Mesendoderm (in vitro differentiated cells): ENCODE measurements at places on chromosomes 2 and 18.

GRCh38 chr2:242035858-242036652, 166.5 kb downstream of the RTP5 start:
- H3K27me3 ChIP-seq: no peaks in the 10 kb centered on the region
- no peak overlapping the region for H3K4me3 ChIP-seq
- DNase-seq: no peak
- no peak overlapping the region for H3K27ac ChIP-seq
- no peaks in the 10 kb centered on the region for H3K4me1 ChIP-seq

DNA sequence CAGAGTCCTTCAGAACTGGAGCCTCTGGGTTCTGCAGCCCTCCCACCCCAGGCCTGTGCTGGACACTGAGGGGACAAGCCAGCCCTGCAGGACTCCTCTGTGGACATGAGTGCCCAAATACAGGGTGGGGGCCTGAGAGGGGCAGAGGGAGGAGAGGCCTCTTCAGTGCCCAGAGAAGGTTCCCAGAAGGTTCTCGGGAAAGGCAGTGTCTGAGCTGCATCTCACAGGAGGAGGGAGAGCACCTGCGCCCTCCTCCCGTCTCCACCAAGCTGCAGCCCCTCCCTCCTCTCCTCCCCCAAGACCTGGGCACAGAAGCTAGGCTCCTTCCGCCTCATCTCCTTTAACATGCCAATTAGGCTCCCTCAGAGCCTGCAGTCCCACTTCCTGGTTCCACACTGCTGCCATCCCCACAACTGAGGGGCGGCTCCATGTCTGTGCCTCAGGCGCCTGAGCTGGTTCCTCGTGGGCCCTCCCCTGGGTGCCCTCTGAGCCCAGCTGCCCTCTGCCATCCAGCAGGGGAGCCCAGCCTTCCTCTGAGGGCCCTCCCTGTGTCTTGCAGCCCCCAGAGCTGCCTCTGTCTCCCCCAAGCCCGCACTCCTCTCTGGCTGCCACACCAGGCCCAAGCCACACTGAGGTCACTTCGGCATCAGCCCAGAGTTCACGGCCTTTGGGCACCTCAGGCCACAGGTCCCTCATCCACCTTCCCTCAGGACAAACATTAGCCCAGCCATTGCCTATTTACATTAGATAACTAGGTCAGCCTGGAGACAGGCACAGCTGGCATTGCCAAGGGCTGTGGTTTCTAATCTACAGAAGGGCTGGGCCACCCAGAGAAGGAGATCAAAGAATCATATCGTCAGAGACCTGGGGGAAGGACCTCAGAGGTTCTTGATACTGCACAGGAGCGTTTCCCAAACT, 28.9 kb downstream of the KCNK3 start:
- no peaks in the 10 kb centered on the region for H3K36me3 ChIP-seq
- no peak overlapping the region for H3K4me3 ChIP-seq
- no peaks in the 10 kb centered on the region for H3K27me3 ChIP-seq
- H3K27ac ChIP-seq: no peak overlapping the region

DNA sequence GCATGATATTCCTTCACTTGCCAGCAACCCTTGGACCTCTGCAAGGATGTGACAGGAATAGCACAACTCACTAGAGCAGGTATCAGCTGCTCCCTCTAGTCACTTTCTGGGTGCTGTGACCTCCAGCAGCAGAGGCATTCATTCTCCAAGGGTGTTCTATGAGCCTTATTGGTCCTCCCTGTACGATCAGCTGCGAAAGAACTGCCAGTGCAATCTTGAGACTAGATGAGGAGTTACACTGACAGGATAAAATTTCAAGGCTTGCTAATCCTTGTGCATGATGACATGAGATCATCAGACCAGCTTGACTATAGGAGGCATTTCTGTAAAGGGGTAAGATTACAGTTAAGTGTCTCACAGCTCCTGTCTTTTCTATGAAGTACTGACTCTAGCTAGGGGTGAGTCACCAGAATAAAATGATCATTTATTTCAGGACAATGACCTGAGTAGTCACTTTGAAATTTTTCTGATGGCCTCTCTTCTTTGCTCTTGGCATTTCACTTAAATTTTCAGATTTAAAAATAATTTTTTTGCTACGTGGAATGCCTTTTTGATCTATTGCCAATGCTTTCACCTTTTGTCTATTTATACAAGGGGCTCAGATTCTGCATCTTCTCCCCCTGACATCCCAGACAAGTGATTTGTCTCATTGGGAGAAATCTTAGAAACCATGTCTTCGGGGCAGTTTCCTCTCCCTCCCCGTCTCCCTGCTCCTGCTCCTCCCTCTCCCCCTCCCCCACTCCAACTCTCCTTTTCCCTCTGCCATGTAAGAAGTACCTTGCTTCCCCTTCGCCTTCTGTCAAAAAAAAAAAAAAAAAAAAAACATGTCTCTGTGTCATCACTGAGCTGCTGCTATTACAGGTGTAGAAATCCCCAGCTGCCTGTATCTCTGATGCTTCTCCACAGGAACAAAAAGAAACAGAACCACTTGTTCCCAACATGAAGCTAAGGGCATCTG, 49.2 kb upstream of the FRZB start:
- peak overlapping the region; percentile 17 for H3K27ac ChIP-seq
- no peaks in the 10 kb centered on the region for H3K27me3 ChIP-seq
- H3K4me1 ChIP-seq: peaks cover 2% of the 10 kb centered on the region
- DNase-seq: peak; percentile 57
- H3K4me3 ChIP-seq: no peak overlapping the region
- no peaks in the 10 kb centered on the region for H3K36me3 ChIP-seq

DNA sequence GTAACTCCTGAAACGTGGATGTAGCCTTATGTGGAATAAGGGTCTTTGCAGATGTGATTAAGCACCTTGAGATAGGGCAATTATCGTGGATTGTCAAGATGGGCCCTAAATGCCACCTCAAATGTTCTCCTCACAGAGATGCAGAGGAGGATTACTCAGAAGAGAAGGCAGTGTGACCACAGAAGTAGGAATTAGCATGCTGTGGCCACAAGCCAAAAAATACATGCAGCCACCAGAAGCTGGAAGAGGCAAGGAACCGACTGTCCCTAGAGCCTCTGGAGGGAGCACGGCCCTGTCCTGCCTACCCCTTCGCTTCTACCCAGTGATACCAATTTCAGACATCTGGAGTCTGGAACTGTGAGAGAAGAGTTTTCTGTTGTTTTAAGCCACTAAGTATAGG, 47.3 kb upstream of the MGAT5 start:
- no peaks in the 10 kb centered on the region for H3K27me3 ChIP-seq
- no peaks in the 10 kb centered on the region for H3K36me3 ChIP-seq
- H3K4me1 ChIP-seq: peaks cover 37% of the 10 kb centered on the region

GRCh38 chr2:10382354-10383061, 65.6 kb downstream of the ODC1 start:
- peak; percentile 64 for DNase-seq
- H3K4me3 ChIP-seq: no peak overlapping the region
- no peaks in the 10 kb centered on the region for H3K27me3 ChIP-seq

- no peaks in the 10 kb centered on the region for H3K36me3 ChIP-seq
- no peaks in the 10 kb centered on the region for H3K4me1 ChIP-seq
- H3K4me3 ChIP-seq: peak overlapping the region; percentile 84
- peaks cover 3% of the 10 kb centered on the region for H3K27me3 ChIP-seq
Observed at GRCh38 chr18:23503963-23504344, 643 bp downstream of the RMC1 start.

GRCh38 chr2:28869494-28870145, 489 bp downstream of the TRMT61B start:
- no peaks in the 10 kb centered on the region for H3K36me3 ChIP-seq
- H3K4me3 ChIP-seq: peak overlapping the region; percentile 100
- H3K27me3 ChIP-seq: no peaks in the 10 kb centered on the region

DNA sequence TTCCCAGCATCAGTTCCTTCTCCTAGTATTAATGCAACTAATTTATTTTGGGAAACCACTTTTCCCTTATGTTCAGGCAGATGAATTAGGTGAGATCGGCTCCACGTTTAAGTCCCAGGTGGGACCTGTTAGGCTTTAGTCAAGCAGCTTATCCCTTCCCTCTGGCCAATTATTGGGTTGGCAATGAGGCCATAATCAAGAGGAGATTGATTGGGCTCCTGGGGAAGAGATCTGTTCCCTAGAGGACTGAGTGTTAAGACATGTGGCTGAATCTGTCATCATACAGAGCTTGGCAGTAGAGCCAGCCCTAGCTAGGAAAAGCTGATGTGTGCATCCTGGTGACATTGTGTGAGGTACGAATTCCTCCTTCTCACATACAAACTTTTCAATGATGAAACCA, 104.4 kb downstream of the PTH2R start:
- H3K4me1 ChIP-seq: no peaks in the 10 kb centered on the region
- H3K36me3 ChIP-seq: no peaks in the 10 kb centered on the region
- DNase-seq: no peak
- no peak overlapping the region for H3K27ac ChIP-seq
- no peak overlapping the region for H3K4me3 ChIP-seq

DNA sequence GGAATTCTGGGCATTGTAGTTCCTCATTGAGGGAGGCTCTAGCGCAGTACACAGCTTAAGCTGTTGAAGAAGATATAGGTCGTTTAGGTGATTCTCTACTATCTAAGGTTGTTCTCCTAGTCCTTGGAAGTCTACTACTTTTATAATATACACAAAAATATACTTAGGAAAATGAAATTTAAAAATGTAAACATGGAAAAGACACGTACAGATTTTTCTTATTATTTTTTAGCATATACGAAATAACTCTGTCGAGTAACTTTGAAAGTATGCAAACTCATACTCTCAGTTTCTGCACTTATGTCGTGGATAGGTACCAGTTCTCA, 272 bp upstream of the FASTKD1 start:
- no peaks in the 10 kb centered on the region for H3K4me1 ChIP-seq
- no peak overlapping the region for H3K27ac ChIP-seq
- H3K4me3 ChIP-seq: no peak overlapping the region
- H3K27me3 ChIP-seq: no peaks in the 10 kb centered on the region
- H3K36me3 ChIP-seq: no peaks in the 10 kb centered on the region
- DNase-seq: no peak

DNA sequence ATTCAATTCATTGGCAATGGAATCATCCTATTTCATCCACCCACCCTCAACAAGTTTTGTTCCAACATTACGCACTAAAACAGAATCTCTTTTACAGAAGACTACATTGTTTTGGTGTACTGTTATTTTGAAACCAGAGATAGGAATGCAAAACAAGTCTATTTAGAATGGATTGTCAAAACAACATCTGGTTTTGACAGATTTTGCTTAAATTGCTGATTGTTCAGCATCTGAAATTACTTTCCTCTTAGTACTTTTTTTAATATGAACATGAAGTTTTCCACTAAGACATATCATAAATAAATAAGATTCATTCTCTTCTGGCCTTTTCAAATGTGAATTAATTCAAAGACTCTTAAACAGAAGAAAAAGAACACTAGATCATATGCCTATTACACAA, 323.9 kb upstream of the TFPI start:
- no peak overlapping the region for H3K27ac ChIP-seq
- H3K27me3 ChIP-seq: no peaks in the 10 kb centered on the region
- no peak overlapping the region for H3K4me3 ChIP-seq
- H3K4me1 ChIP-seq: no peaks in the 10 kb centered on the region
- no peaks in the 10 kb centered on the region for H3K36me3 ChIP-seq

- H3K36me3 ChIP-seq: no peaks in the 10 kb centered on the region
- no peak overlapping the region for H3K4me3 ChIP-seq
- DNase-seq: no peak
- H3K4me1 ChIP-seq: no peaks in the 10 kb centered on the region
- H3K27me3 ChIP-seq: no peaks in the 10 kb centered on the region
Observed at GRCh38 chr2:47602996-47603395, 179.9 kb upstream of the MSH6 start.

GRCh38 chr2:65566617-65567016, 134.2 kb upstream of the SPRED2 start:
- no peak overlapping the region for H3K27ac ChIP-seq
- no peak overlapping the region for H3K4me3 ChIP-seq
- H3K27me3 ChIP-seq: no peaks in the 10 kb centered on the region
- no peaks in the 10 kb centered on the region for H3K36me3 ChIP-seq
- peaks cover 3% of the 10 kb centered on the region for H3K4me1 ChIP-seq

- H3K4me1 ChIP-seq: no peaks in the 10 kb centered on the region
- no peaks in the 10 kb centered on the region for H3K36me3 ChIP-seq
- no peak overlapping the region for H3K27ac ChIP-seq
- no peak overlapping the region for H3K4me3 ChIP-seq
- H3K27me3 ChIP-seq: no peaks in the 10 kb centered on the region
Observed at GRCh38 chr2:22683914-22684313, 701.1 kb upstream of the KLHL29 start.

DNA sequence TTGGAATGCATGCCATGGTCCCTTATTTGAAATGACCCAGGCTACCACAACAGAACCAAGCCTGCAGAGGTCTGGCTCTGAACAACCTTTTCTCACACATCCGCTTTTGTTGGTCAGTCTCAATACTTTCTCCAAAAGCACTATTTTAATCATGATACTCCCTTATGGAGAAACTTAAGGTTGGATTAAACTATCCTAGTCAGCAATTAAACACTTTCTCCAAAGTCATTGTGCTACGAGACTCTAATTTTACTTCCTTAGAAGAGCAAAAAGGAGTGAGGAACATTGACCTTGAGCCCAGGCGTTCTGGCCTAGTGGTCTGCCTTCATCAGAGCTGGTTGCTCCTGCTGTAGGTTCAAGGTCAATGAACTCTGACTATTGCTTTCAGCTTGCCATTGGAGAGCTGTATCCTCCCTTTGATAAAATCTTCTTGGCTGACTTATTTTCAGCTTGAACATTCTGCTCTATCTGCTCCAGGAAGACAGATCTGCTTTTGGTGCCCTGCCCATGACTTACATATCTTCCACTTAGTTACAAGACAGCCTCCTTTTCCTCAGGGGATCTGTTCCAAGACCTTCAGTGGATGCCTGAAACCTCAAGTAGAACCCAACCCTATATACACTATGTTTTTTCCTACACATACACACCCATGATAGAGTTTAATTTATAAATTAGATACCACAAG, 91.2 kb downstream of the NCKAP5 start:
- no peaks in the 10 kb centered on the region for H3K4me1 ChIP-seq
- H3K4me3 ChIP-seq: no peak overlapping the region
- no peaks in the 10 kb centered on the region for H3K27me3 ChIP-seq
- no peak for DNase-seq
- H3K36me3 ChIP-seq: no peaks in the 10 kb centered on the region

GRCh38 chr2:48711343-48711742, 44.2 kb downstream of the LHCGR start:
- DNase-seq: no peak
- no peaks in the 10 kb centered on the region for H3K36me3 ChIP-seq
- H3K4me3 ChIP-seq: no peak overlapping the region
- no peaks in the 10 kb centered on the region for H3K4me1 ChIP-seq
- H3K27ac ChIP-seq: no peak overlapping the region

DNA sequence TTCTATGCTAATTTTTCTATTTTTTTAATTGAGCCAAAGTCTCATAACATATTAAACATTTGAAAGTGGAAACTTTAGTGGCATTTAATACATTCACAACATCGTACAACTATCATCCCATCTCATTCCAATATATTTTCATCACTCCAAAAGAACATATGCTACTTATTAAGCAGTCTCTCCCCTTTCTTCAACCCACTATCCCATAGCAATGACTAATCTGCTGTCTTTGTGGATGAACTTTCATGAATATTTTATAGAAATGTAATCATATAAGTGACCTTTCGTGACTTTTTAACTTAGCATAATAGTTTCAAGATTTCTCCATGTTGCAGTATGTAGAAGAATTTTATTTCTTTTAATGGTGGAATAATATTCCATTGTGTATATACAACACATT, 90.3 kb downstream of the CCDC178 start:
- no peak for DNase-seq
- no peak overlapping the region for H3K27ac ChIP-seq
- no peaks in the 10 kb centered on the region for H3K36me3 ChIP-seq
